ENCODE measurements at places on chromosomes 13 and 19.

GRCh38 chr13:110511509-110512181, 49.9 kb downstream of the RAB20 start:
- DNase-seq: no peak

- peak; percentile 87 for DNase-seq
Observed at GRCh38 chr13:22925881-22926747, 254.7 kb upstream of the SGCG start.

DNA sequence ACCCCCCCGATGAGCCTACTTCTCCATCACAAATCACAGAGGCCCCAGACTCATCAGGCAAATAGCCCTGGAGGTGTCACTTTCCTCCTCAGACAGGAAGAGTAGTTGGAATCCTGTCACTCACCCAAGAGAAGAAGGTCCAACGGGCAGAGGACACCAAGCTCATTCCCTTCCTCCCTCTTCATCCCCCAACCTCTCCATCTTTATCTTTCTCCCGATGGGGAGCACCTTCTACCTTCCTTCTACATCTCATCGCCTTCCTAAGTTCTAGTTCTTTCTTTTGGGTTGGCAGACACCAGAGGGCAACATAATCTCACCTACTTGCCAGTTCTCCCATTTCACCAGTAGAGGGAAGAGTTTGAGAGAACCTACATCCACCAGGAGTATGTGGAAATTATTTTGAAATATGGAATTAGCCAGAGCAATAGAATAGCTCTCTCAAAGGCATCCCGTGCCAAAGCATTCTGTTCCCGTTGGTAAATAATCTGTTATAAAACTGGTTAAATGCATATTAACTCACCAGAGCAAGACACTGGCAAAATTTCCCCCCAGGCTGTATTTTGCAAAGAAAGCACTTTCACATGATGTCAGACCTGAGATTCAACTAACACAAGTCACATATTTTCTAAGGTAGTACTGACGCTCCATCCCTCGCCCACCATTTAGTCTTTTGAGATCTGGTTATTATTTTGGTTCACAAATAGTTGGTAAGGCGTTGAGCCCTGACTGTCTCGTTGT, 55.0 kb downstream of the ZIC5 start:
- DNase-seq: no peak

GRCh38 chr13:103638706-103639105, 572.5 kb upstream of the SLC10A2 start:
- no peak for DNase-seq

- no peak for DNase-seq
Observed at GRCh38 chr19:32909257-32909656, 39.7 kb upstream of the SLC7A9 start.

DNA sequence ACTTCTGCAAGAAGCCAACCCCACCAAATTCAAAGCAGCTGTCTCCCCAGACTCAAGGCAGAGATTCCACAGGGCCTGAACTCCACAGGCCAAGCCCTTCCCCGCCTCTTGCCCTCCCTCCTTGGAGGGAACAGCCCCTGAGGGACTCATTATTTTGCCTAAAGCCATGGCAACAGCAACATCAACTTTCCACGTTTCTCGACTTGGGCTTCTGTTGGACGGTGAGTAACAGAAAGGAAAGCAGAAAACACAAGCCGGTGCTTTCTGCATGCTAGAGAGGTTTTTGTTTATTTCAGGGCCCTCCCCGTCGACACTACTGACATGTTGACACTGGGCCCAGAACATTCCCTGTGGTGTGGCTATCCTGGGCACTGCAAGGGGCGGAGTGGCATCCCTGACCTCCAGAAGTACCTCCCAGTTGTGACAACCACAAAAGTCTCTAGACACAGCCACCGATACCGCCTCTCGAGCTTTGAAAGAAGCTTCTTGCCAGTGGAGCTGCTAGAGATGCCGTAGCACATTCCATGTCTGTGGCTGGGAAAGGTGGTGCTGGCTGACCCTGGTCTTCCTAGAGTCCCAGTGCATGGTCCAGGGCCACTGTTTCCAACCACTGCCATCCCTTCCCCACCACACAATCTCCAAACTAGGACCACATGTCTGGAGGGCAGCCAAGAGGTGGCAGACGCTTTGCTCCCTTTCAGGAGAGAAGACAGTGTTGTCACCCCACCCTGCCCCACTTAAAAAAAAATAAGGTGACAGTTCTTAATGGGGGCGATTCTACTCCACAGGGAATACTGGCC, 12.8 kb downstream of the CAPS start:
- no peak for DNase-seq

Measured in left cardiac atrium (tissue), 4 donors.